ENCODE measurements at places on chromosomes 2 and 18. TPM values are rescaled to one million over a fixed set of nuclear protein-coding genes. Genes with fewer than 3 reads are reported as not detected.

GRCh38 chr2:28487258-28487657, 8.6 kb upstream of the PLB1 start:
- no peaks in the 10 kb centered on the region for H3K36me3 ChIP-seq
- no peak for DNase-seq
- no peaks in the 10 kb centered on the region for H3K27me3 ChIP-seq
- H3K4me1 ChIP-seq, result no peaks in the 10 kb centered on the region

RAB6C gene
- total RNA-seq, result 0.16 TPM

DNA sequence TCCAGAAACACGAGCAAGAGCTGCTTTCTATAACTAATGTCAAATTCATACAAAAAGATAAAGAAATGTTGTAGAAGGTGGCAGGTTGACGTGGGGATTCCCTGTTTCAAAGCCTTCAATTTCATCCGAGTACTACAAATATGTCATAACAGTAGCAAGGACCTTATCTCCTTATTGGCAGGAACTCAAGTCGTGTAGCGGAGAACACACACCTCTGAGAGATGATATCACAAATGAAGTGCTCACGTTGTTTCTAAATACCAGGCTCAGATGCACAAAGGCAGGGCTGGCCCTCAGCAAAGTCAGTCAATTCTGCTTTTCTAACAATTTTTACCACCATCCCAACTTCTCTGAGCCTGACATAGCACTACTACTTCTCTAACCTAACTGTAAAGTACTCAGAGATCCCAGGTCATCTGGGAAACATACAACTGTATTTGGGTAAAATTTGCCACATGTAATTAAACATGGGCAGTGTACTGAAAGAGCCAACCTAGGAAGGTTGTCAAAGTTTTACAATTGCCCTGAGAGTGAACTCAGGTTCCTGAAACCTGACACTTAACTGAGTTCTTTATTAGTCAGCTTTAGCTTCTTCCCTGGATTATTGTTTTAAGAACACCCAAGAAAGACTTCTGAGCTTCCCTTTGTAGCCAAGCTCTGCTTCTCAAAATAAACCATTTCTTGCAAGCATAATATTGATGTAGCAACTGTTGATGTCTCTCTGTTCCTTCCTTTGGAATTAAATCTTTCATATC, 813.7 kb upstream of the ACVR2A start:
- no peaks in the 10 kb centered on the region for H3K36me3 ChIP-seq
- no peak overlapping the region for H3K4me3 ChIP-seq
- H3K4me1 ChIP-seq, result no peaks in the 10 kb centered on the region
- no peak overlapping the region for H3K27ac ChIP-seq
- DNase-seq, result no peak

ADAM23 gene
- 61.2 TPM for total RNA-seq

CFC1 gene
- not detected for total RNA-seq

KLHL30 gene
- total RNA-seq, result 17.3 TPM

DNA sequence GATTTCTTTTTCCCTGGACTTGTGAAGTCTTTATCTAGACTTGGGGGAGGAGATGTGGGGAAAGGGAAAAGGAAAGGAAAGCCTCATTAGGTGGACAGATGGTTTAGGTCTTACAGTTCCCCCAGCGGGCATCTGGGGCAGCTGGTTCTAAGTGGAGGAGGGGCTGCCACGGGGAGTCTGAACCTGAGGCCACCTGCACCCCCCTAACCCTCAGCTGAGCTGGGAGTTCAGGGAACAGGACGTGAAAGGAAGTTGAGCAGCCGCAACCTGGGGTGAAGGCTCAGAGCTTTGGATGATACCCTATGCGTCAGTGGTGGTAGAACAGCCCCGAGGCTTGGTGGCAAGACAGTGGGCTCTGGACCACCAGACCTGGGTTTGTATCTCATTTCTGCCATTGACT, 26.8 kb downstream of the ITM2C start:
- no peak overlapping the region for H3K27ac ChIP-seq
- peaks cover 16% of the 10 kb centered on the region for H3K27me3 ChIP-seq
- DNase-seq, result no peak
- H3K4me1 ChIP-seq, result no peaks in the 10 kb centered on the region
- H3K36me3 ChIP-seq, result no peaks in the 10 kb centered on the region
- no peak overlapping the region for H3K4me3 ChIP-seq

DNA sequence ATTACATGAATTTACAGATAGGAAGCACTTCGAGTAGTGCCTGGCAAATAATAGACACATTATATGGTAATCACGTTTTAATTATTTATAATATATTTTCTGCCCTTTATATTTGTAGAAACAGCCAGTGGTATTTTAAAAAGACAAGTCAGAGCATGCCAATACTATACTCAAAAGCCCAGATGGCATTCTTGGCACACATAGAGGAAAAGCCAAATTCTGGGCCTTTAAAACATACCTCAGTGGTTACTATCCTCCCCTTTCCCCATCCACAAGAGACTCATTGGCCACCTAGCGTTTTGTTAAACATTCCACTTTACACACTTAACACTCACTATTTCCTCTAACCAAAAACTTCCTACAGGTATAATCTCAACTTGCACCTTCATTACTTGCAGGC, 63.3 kb upstream of the ZNF804A start:
- no peaks in the 10 kb centered on the region for H3K27me3 ChIP-seq
- DNase-seq, result no peak
- H3K4me3 ChIP-seq, result no peak overlapping the region
- no peaks in the 10 kb centered on the region for H3K4me1 ChIP-seq
- no peaks in the 10 kb centered on the region for H3K36me3 ChIP-seq
- H3K27ac ChIP-seq, result no peak overlapping the region

Data from left ventricle myocardium inferior (tissue), 1 donor.